Stimulated activated CD4-positive, alpha-beta T cell treated with anti-CD3 and anti-CD28 coated beads, TNF-alpha, amount 100 ng/mL, for 1 hour (primary cell): ENCODE measurements at places on chromosomes 3 and 15.

DNA sequence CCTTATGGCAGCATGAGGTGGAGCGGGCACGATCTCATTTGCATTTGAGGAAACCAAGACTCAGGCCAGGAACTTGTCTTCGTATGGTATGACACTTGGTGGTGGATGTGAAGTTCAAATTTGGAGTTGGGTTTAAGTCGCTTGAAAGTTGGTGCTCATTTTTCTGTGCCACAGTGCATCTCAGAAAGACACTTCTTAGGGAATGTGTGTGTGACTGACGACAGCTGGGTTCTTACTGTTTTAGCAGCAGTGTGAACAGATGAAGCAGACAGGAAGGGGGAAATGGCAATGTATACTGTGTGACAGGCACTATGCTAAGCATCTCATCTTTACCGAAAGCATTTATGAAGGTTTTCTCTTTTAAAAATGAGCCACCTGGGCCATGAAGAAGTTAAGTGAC is 75.4 kb downstream of the SEC22A start:
- DNase-seq = no peak

- no peak for DNase-seq
These were observed 72.3 kb downstream of the THSD4 start for GRCh38 chr15:71187526-71187925.

- DNase-seq = no peak
These were observed 144.2 kb upstream of the BNIP2 start for GRCh38 chr15:59833366-59833765.

DNA sequence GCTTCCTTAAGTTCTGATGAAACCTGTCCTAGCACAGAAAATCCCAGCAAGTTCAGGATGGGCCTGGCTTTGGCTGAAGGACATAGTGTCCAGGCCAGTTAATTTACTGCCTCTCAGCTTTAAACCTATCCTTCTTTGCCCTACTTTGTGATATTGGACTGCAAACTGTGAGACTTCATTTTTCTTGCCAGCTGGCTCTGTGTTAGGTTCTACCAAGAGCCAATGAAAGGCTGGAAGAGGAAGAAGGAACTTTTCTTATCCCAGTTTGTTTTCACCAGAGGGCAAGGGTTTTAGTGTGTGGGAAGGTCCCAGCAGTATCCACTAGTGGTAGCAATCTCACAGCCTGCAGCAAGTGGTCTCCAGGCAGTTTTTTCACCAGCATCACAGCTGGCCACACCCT is 18.2 kb downstream of the DCUN1D1 start:
- no peak for DNase-seq

GRCh38 chr15:39852250-39852649 is 67.8 kb downstream of the GPR176 start:
- no peak for DNase-seq

DNA sequence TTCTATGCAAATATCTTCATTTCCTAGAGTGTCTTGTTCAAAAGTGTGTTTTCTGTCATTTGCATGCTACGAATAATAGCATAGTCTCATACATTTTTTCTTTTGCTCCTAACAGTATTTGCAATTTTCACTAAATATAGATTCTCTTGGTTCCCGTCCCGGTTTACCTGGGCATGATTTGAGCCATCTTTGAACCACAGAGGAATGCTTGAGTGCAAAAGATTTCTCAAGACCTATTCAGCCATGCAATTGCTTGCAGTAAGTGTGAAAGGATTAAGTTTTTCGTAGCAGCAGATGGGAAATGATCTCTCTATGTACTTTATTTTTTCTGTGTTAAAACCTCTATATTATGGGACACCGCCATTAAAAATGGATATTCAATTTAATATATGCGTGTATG is 733.0 kb downstream of the ZPLD1 start:
- no peak for DNase-seq

DNA sequence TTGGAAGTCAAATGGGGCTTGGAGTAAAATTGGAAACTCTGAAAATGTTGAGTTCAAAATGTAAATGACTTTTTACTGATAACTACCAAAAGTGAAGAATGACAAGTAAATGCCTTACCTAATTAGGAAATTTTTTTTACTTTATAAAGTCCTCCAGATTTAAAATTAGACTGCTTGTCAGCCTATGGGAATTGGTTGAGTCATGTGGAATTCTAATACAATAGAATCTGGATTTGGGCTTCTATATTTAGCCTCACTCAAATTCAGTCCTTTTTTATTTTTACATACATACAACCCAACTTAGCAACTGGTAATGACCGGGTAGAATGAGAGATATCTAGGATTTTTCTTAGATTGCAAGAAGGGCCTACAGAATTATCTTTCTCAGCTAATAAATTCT is 158.9 kb upstream of the CADPS start:
- DNase-seq = no peak

- DNase-seq = no peak
These were observed 22.7 kb upstream of the EPHB3 start for GRCh38 chr3:184538666-184539431.

GRCh38 chr3:5072100-5072816 is 49.8 kb upstream of the ARL8B start:
- DNase-seq = no peak

- no peak for DNase-seq
These were observed 58.5 kb upstream of the LPP start for GRCh38 chr3:188095431-188095830.

DNA sequence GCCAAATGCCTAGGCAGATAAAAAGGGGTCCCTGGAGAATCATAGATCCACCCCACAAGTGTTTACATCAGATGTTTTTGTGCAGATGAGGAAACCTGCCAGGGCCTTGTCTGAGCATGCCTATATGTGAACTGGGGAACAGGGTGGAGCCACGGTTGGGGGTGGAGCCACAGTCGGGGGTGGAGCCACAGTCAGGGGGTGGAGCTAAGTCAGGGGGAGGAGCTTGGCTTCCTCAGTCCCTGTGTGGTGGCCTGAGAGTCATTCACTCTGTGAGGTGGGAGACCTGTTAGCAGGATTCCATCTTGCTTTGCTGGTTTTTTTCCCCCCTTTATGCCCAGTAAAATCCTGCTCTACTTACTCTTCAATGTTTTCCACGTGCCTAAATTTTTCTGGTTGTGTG is 57.8 kb upstream of the TGFBR2 start:
- DNase-seq = peak; percentile 6

GRCh38 chr3:128448491-128448890 is 18.2 kb downstream of the DNAJB8 start:
- no peak for DNase-seq

DNA sequence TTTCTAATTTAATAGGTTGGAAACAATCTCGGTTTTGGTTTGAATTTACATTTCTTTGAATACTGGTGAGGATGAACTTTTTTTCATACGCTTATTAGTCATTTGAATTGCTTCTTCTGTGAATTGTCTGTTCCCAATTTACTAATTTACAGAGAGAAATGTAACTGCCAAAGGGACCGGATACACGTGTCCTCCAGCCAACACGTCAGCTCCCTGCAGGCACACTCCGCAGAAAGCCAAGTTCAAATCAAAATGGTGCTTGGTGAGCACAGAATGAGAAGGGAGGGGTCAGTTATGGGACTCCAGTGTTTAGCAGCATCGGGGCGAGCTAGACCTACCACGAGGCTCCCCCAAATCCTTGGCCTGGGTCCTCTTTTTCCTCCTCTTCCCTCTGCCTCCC is 10.8 kb upstream of the TSEN2 start:
- DNase-seq = no peak

- DNase-seq = no peak
These were observed 19.1 kb downstream of the LRRC2 start for GRCh38 chr3:46546896-46547440.

DNA sequence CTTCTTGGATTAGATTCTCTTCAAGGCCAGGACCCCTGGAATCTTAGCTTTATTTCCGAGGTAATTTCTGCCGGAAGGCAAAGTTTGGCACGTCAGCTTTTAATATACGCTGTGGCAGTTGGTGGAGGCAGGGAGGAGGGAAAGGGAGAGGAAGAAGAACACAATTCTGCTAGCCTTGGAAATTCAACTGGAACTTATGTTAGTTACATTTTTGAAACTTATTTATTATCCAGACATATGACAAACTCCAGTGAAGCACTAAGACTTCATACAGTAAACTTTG is 100.1 kb upstream of the TSC22D2 start:
- no peak for DNase-seq

DNA sequence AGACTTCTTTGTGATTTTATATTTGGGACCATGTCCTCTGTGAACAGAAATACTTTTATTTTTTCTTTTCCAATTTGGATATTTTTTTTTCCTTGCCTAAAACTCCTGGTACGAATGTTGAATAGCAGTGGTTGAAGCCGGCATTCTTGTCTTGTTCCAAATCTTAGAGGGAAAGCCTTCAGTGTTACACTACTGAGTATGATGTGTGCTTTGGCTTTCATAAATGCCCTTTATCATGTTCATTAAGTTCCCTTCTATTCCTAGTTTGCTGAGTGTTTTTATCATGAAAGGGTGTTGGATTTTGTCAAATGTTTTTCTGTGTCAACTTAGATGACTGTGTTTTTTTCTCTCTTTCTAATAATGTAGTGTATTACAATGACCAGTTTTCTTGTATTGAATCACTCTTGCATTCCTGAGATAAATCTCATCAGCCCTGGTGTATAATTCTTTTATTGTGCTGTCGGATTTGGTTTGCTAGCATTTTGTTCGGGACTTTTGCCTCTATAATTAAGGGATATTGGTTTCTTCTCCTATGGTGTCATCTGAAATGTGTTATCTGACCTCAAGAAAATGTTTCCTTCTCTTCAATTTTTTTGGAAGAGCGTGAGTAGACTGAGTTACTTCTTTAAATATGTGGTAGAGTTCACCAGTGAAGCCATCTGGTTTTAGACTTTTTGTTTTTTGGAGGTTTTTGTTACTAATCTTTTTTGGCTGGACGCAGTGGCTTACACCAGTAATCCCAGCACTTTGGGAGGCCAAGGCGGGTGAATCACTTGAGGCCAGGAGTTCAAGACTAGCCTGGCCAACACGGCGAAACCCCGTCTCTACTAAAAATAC is 33.3 kb downstream of the MAP1A start:
- no peak for DNase-seq

GRCh38 chr15:65904301-65904700 is 35.0 kb downstream of the RAB11A start:
- DNase-seq = no peak

DNA sequence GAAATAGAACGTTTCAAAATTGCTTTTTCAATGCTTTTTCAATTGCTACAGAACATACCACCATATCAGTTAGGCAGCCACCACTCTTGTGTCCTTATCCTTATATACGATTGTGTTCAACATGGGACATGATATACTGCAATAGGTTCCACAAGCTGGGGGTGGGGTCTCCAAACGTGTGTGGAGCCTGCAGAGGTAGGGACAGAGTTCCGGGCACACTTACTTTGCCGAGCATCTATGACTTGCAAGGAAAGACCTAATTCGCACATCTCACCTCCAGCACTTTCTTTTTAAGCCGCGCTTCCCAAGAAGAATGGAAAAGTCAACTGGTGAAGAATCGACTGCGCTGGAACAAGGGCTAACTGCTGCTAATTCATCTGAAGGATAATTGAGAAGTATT is 39.6 kb upstream of the SFMBT1 start:
- no peak for DNase-seq

- no peak for DNase-seq
These were observed 29.6 kb downstream of the CX3CR1 start for GRCh38 chr3:39250116-39250747.

- DNase-seq = no peak
These were observed 1.0 kb upstream of the MYL3 start for GRCh38 chr3:46864061-46864881.

GRCh38 chr3:160473978-160474377 is 24.4 kb upstream of the TRIM59 start:
- no peak for DNase-seq

DNA sequence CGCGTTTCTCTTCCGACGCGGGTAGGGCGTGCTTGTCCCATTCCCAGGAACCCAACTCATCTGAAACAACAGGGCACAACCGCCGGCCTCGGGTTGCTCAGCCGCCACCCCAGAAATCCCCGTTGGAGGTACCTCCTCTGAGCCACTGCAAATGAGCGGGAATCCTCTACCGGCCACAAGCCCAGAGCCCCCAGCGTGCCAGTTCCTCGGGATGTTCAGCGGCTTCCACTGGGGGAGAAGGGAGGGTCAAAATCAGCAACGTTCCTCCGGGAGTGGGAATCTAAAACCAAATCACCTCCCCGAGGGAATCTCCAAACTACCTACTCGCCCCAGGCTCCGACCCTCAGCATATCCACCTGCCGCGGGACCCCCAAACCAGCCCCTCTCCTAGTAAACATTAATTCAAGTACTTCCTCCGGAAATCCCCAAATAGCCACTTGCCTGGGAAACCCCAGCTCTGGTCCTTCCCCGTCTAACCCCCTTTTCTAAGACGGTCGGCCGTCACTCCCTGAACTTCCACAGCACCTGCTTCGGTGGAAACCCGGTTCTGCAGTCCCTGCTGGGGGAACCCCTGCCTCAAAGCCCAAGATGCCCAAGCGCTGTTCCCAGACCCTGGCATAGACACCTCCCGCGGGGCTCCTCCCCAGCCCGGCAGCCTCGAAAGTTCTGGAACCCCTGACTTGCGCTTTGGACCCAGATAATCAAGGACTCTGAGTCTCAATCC is 887 bp downstream of the OXTR start:
- DNase-seq = no peak

GRCh38 chr15:66212563-66212921 is 41.0 kb downstream of the MEGF11 start:
- no peak for DNase-seq

DNA sequence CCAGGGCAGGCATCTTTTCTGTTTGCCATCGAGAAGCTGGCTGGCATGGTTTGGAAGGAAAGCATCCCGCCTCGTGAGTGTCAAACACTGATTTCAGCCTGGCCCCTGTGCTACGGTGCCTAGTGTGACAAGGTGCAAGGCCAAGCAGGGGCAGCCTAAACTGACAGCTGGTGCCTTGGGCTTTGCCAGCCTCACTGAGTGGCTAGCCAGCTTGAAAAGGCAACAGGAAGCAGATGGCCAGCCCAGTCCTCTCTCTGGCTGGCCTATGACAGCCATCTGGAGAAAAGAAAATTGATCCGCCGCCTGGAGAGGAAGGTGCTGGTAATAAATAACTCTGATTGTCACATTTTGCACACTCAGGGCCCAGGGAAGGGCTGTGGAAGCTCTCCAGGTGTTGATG is 52.2 kb downstream of the C3orf85 start:
- no peak for DNase-seq

DNA sequence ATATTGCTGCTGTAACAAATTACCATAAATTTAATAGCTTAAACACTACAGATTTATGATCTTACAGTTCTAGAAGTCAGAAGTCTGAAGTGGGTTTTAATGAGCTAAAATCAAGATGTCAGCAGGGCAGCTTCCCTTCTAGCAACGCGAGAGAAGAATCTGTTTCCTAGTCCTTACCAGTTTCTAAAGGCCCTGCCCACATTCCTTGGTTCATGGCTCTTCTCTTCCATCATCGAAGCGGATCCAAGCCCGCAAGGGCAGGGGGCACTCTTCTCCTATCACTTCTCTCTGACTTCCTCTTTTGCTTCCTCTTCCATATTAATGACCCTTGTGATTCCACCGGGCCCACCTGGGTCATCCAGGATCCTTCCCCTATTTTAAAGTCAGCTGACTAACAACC is 16.1 kb downstream of the MINDY4B start:
- DNase-seq = no peak
